Astrocyte (in vitro differentiated cells and primary cell): ENCODE measurements at places on chromosomes 4 and X. TPM values are rescaled to one million over a fixed set of nuclear protein-coding genes. Genes with fewer than 3 reads are reported as not detected.
A peak's percentile ranks its signal among the peaks of the same experiment; 100 is the strongest.

DNA sequence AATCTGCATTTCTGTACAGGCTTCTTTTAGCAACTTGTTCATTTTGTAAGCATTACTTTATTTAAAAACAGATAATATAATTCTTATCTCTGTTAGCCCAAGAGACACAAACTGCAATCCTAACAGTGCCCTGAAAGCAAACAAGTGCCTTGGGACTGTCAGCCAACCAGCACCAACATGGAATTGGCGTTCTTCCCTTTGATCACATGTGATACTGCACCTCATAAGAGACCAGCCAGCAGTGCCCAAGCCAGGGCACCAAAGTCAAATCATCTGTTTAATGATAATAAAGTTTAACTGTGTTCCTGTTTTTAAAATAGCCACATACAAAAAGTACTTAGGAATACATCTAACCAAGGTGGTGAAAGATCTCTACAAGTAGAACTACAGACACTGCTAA lies 223.2 kb downstream of the PRDM5 start:
- H3K4me1 ChIP-seq = no peaks in the 10 kb centered on the region
- H3K27me3 ChIP-seq = no peaks in the 10 kb centered on the region
- no peak overlapping the region for H3K4me3 ChIP-seq
- no peak for DNase-seq
- H3K27ac ChIP-seq = no peak overlapping the region
- H3K36me3 ChIP-seq = no peaks in the 10 kb centered on the region

GRCh38 chrX:80812176-80812575 lies 2.5 kb upstream of the BRWD3 start:
- no peaks in the 10 kb centered on the region for H3K27me3 ChIP-seq
- H3K4me1 ChIP-seq = peaks cover 5% of the 10 kb centered on the region
- DNase-seq = peak; percentile 28
- H3K4me3 ChIP-seq = no peak overlapping the region

DNA sequence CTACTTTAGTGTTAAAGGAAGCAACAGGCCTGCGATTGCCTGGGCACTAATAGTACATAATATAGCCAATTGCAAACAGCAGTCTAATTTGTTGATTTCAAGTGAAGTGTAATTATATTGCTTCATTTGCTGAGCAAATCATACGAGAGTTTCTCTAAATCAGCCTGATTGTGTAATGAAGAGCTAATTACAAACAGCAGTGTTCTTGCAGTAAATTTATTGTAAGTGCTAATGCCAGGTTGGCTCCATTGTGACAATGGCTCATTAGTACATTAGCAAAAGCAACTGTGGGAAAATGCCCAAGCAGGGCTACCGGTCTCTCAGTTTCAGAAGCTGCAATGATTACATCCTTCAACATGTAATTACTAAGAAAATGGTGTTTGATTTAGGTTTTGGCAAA lies 591.5 kb downstream of the GALNTL6 start:
- no peaks in the 10 kb centered on the region for H3K36me3 ChIP-seq
- H3K27ac ChIP-seq = no peak overlapping the region
- no peak for DNase-seq
- H3K4me3 ChIP-seq = no peak overlapping the region
- no peaks in the 10 kb centered on the region for H3K27me3 ChIP-seq
- no peaks in the 10 kb centered on the region for H3K4me1 ChIP-seq

DNA sequence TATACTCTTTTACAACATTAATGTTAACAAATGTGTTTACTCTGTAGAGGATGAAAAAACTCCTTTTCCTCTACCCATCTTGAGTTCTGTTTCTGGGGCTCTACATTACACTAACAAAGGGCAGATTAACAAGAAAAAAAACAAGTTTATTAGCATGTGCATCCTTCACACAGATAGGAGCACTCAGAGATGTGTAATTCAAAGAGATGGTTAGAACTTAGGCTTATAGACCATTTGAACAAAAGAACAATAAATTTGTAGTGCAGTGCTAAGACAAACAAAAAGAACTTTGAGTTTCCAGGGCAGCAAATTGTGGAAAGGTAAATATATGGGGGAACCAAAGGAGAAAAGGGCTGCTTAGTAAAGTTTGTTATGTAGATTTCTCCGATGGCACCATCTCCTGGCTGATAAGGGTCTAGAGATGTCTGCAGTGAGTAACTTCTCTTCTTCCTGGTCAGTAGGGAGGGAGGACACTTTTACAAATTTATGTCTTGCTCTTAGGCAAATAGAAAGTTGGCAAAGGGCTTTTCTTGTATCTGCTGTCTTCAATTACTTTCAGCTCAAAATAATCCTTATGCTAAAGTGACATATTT lies 1249.9 kb upstream of the TENM3 start:
- H3K27ac ChIP-seq = no peak overlapping the region
- H3K36me3 ChIP-seq = no peaks in the 10 kb centered on the region
- H3K4me3 ChIP-seq = no peak overlapping the region
- DNase-seq = no peak
- no peaks in the 10 kb centered on the region for H3K27me3 ChIP-seq

- H3K27me3 ChIP-seq = no peaks in the 10 kb centered on the region
- no peaks in the 10 kb centered on the region for H3K36me3 ChIP-seq
- no peak overlapping the region for H3K4me3 ChIP-seq
- no peak overlapping the region for H3K27ac ChIP-seq
- H3K4me1 ChIP-seq = no peaks in the 10 kb centered on the region
Observed at GRCh38 chr4:8705161-8706145, 112.9 kb downstream of the CPZ start.

The STK32B gene
- total RNA-seq = 2.1 and 2.9 TPM in 2 replicates

The LARP7 gene
- 31.7 and 33.9 TPM in 2 replicates for total RNA-seq

The CPE gene
- 380 and 385 TPM in 2 replicates for total RNA-seq

The GPRASP3 gene
- total RNA-seq = 4.9 and 8.0 TPM in 2 replicates
